ENCODE measurements at places on chromosomes 6 and 20.

DNA sequence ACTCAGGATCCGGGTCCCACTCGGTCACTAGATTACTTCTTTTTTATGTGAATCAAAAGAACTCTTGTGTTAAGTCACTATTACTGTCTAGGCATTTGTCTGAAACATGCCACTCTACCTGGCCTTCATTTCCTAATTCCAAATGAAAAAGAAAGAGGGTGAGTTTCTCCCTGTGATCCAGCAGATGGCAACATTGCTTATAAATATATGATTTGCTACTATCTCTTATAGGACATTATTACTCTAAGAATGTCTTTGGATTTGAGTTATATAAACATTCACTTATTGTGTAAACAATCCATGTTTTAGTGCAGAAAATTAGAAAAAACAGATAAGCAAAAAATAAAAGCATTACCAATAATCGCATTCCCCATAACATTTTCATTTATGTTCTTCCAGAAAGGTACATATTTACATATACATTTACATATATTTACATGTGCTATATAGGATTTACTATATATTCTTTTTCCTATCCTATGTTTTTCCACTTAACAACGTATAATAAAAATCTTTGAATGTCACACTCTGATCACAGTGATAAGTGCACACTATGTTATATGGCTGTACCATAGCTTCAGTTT is 66.9 kb downstream of the FAXC start:
- DNase-seq = no peak

DNA sequence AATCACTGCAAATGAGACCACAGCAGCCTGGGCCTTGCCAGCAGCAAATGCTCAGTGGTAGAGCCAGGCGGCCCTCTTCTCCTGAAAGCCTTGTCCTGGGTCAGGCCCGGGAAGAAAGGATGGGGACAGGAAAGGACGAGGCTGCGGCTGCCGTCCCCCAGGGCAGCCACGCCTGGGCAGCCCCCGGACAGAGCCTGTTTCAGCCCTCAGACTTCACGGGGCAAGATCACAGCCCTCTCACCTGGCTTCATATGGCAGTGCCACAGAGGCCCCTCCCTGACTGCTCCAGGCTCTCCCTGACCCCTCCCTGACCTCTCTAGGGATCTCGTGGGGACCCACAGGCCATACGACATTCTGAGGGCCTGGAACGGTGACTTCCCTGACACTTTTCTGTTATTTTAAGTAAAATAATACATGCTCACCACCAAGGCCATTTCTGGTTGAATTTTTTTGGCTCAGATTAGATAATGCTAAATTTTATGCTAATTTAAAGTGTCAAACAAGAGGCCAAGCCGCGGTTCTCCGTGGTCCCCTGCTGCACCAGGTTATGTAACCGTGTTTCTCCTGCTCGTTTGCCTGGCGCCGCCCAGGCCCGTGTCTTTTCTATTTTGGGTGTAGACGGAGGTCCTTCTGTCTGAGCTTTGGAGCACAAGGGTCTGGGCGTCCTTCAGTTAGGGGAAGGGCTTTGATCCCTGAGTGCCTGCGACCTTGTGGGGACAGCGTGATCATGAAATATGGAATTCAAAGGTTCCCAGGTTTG is 59.9 kb upstream of the BHLHE23 start:
- no peak for DNase-seq

- DNase-seq = no peak
These were observed 615.5 kb downstream of the C6orf118 start for GRCh38 chr6:164693944-164694343.

GRCh38 chr6:45419571-45420082 is 41.9 kb upstream of the SUPT3H start:
- no peak for DNase-seq

DNA sequence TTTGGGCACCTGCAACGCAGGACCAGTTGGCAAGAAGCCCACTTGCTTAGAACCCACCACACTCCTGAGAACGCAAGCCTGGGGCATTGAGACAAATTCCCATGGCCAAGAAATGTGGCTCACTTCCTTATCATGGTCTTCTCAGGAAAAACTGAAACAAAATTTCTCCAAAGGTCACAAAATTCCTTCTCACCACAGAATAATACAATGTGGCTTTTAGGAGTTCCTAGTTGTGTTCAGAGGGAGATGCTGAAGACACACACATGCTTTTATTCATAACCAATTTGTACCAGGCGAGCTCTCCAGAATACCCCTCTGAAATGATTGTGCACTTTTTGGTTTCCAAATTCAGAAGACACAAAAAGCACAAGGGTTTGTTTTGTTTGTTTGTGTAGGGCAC is 31.6 kb downstream of the ADTRP start:
- no peak for DNase-seq

GRCh38 chr6:110408901-110409300 is 6.5 kb downstream of the DDO start:
- no peak for DNase-seq

Measured in stimulated activated CD4-positive, alpha-beta T cell treated with anti-CD3 and anti-CD28 coated beads, Interleukin-1b, Interleukin-23, amount 100 ng/mL, for 1 hour (primary cell).